Brain (organoid and tissue), 16 donors: ENCODE measurements at places on chromosomes 3 and 15.

DNA sequence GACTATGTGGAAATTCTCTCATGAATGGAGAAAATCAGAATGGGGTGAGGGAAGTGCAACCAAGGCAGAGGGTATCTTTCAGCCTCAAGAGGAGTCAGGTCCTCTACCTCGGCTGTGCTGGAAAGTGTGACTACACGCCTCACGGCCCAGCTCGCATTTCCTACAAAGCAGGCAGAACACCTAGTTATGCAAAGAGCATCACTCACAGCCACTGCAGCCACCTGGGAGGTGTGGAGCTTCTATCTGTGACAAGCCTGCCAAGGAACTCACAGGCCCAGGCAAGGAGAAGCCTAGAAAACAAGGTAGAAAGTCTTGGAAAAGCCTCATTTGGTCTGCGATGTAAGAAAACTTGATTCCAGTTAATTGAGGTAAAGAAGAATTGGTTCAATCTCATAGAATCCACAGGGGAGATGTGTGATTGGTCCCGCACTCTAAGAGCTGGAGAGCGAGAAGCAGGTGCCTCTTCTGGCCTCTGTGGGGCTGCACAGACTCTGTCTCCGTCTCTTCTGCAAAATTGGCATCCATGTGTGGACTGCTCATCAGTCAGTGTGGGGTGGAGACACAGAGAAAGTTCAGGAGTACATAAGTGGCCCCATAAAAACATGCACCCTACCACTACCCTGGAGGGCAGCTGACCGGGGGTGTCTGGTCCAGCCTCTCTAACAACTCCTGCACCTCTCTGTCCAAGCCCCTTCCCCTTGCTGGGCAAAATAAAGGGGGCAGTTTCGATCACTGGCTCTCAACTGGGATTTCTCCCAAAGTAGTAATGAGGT, 76.8 kb downstream of the TAMM41 start:
- no peak for DNase-seq

GRCh38 chr15:63905131-63905530, 71.4 kb upstream of the HERC1 start:
- no peak for DNase-seq

DNA sequence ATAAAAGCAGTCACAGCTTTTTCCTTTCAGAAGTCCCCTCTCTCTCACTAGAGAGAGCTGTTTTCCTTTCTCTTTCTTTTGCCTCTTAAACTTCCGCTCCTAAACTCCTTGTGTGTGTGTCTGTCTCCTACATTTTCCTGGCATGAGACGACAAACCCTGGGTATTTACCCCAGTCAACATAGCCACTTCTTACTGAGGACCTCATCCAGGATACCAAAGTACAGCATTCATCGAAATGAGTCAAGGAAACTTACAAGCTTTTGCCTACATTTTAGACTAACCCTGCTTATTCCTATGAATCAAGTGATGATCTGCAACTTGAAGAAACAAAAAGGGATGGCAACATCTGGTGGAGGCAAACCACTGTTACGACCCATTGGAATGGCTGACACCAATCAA, 16.7 kb downstream of the PATL2 start:
- no peak for DNase-seq

- no peak for DNase-seq
These were observed 122.5 kb downstream of the ATP10A start for GRCh38 chr15:25740383-25741255.

GRCh38 chr15:41930221-41930866, 36.5 kb upstream of the SPTBN5 start:
- DNase-seq = no peak

DNA sequence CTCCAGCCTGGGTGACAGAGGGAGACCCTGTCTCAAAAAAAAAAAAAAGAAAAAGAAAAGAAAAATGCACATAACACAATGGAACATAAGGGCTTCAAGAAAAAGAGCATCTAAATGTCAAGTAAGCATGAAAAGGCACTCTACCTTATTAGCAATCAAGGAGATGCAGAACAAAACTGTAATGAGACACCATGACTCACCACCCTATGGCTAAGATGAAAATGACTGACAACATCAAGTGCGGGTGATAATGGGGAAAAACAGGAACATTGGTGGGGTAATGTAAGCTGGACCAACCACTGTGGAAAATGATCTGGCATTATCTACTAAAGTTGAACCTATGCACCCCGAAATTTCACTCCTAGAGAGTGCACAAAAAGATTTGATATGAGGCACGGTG, 19.6 kb upstream of the NSMCE3 start:
- DNase-seq = no peak

GRCh38 chr3:18593231-18593630, 168.1 kb upstream of the SATB1 start:
- no peak for DNase-seq

GRCh38 chr3:127013758-127014535, 31.0 kb downstream of the PLXNA1 start:
- no peak for DNase-seq

GRCh38 chr15:92091155-92091734, 237.7 kb downstream of the SLCO3A1 start:
- DNase-seq = peak; percentile 89

GRCh38 chr3:39479701-39480414, 12.4 kb downstream of the MOBP start:
- no peak for DNase-seq

- no peak for DNase-seq
These were observed 129.7 kb downstream of the MITF start for GRCh38 chr3:69868841-69869420.

- no peak for DNase-seq
These were observed 27.1 kb downstream of the TPM1 start for GRCh38 chr15:63069616-63070090.

- no peak for DNase-seq
These were observed 703.7 kb downstream of the NLGN1 start for GRCh38 chr3:174101244-174101643.

- no peak for DNase-seq
These were observed 2.8 kb upstream of the PKM start for GRCh38 chr15:72233769-72234168.

DNA sequence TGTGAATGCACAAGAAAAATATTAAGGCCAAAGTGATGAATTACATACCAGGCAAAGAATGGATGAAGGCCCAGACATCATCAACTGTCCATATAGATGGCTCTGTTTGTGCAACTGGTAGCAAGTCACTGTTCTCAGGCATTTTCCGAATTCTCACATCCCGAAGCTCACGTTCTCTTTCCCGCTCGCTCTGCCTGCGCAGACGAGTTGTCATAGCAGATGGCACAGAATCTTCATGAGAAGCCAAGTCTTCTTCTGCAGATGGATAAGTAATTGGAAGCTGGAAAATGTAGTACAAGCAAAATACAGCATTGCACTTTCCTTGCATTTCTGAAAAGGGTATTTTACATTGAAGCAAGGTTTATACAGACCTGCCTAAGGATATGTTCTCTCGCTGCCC, 64.6 kb downstream of the GPR160 start:
- DNase-seq = peak; percentile 97

DNA sequence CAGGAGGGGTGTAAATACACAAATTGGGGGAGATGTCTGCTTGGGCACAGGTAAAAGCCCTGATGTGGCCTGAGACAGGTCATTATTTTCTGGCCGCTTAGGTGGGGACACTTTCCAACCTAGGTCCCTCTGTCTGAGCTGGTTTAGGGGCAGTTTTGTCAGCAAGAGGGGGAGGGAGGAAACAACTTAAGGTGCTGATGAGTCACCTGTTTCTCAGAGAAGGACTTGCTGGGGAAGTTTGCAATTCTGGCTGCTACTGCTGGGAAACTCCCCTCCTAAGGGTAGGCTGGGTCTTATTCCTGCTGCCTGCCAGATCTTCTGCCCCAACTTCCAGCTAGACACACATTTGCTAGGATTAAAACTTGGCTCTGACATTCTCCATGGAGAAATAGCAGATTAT, 4.8 kb upstream of the RHOV start:
- DNase-seq = no peak

DNA sequence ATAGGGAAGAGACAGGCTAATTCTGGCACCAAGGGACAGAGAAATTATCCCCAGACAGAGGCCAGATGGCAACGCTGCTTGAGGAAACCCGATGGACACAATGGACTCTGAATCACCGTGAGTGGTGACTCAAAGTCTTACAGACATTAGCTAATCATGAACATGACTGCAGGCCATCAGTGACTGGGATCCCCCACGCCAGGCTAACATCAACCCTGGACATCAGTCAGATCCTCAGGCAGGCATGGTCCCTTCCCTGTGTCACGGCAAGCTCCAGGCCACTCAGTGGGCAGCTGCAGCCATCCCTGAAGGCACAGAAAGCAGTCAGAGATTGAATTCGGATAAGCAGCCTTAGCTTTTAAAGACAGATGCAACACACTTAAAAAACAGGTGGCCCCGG, 23.8 kb upstream of the OXTR start:
- DNase-seq = no peak

DNA sequence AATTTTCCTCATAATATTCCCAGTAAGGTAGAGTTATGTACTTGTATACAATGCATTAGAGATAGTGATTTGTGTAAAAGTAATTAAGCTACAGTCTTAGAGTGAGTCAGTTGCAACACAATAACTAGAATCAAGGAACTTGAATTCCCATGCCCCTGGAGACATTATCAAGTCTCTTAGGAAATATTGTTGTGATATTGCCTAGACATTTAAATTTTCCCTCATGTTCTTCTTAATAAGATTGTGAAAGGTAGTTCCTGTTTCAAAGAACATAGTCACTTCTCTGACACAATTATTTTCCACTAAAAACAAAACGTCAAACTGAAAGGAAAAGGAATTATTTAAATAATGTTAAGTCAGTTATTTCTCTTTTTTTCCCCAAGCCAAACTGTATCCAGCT, 13.0 kb upstream of the ATP1B3 start:
- no peak for DNase-seq

DNA sequence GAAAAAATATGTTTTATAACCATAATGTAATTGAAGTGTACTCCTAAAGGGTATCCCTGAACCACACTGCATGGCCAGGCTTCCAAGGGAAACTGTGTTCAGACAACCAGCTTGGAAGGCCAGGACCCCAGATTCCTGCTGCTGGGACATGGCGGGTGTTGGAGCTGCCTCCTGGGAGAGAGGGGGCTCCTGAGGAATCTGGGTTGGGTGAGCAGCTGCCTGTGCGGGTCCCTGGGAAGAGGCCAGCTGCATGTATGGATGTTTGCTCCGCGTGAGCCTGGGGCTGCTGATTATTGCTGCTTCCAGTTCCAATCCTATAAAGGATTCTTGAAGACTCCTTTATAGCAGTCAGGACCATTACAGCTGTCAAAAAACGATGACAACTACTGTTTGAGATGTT, 348.6 kb upstream of the ICE2 start:
- DNase-seq = no peak

GRCh38 chr3:25665315-25666280, 891 bp upstream of the TOP2B start:
- DNase-seq = peak; percentile 47

DNA sequence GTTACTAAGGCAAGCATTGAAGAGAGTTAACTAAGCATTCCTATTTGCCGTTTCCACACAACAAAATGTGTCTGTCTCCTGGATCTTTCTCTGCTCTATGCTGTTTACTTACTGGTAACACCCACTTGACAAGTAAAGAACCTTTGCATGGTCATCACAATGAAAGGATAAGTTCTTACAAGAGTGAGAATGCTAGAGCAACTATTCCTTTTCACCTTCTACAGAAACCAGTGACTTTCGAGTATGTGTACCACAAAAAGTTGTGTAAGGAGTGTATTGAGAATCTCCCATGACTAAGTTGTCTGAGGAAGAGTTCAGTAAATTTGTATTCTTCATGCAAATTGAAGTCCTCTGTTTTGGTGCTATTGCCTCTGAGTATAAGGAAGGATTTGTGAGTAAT, 10.8 kb downstream of the TIPARP start:
- DNase-seq = no peak

DNA sequence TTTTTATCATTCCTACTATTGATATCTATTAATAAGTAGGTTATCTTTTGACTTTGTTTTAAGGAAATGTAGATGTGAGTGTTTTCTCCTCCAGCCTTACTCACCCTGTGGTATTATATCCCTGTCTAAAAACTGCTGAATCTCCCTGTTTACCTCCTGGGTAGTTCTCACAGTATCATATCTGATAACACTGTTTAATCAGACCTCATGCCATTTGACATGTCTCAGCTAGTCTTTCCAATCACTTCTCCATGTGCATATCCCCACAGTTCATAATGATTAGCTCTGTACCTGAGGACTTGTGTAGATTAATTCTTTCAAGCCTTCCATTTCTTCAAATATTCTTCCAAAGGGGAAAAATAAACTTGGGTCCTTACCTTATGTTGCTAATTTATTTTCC, 30.7 kb downstream of the DUOX2 start:
- no peak for DNase-seq

DNA sequence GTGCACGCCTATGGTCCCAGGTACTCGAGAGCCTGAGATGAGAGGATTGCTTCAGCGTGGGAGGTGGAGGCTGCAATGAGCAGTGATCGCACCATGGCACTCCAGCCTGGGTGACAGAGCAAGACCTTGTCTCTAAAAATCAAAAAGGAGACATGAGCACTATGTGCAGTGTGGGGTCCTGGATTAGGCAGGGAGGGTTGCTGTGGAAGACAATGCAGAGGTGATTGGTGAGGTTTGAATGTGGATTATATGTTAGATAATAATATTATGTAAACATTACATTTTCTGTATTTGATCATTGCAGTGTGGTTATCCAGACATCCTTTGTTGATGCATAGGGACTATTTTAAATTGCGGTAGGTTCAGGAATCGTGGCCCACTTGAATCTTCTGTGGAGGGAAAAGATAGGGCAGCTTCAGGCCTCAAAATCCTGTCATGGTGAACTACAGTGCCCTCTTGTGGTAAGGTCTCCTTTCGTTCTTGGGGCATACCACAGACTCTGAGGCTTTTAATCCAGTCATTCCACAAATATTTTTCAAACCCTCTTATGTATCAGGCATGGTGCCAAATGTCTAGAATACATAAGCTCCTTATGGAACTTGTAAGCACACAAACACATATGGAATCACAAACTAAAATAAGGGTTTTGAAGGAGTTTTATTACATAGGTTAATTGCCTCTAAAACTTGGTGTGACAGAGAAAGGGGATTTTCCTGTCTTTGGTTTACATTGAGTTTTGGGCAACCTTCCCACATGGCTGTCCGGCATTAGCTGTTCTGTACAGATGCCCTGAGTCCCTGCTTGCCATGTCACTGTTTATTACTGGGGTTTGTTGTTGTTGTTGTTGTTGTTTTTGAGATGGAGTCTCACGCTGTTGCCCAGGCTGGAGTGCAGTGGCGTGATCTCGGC, 37.7 kb downstream of the GPD1L start:
- DNase-seq = peak; percentile 87

- DNase-seq = no peak
These were observed 317.2 kb upstream of the PROK2 start for GRCh38 chr3:72102112-72102616.
